ENCODE measurements at places on chromosomes 5 and 9.
A peak's percentile ranks its signal among the peaks of the same experiment; 100 is the strongest.

GRCh38 chr5:125746917-125747316 is 676.3 kb upstream of the GRAMD2B start:
- no peak for DNase-seq

- DNase-seq, result no peak
Observed at GRCh38 chr5:16981700-16982099, 45.6 kb upstream of the MYO10 start.

GRCh38 chr5:38045446-38045845 is 205.6 kb upstream of the GDNF start:
- no peak for DNase-seq

DNA sequence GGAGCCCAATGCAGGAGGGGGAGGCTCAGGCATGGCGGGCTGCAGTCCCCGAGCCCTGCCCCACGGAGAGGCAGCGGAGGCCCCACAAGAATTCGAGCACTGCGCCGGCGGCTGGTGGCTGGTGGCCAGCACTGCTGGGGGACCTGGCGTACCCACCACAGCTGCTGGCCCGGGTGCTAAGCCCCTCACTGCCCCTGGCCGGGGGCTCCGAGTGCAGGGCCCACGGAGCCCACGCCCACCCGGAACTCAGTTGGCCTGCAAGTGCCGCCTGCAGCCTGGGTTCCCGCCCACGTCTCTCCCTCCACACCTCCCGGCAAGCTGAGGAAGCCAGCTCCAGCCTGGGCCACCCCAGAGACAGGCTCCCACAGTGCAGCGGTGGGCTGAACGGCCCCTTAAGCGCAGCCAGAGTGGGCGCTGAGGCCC is 780.3 kb downstream of the DTWD2 start:
- no peak for DNase-seq

- DNase-seq, result no peak
Observed at GRCh38 chr5:3996707-3997336, 401.2 kb downstream of the IRX1 start.

DNA sequence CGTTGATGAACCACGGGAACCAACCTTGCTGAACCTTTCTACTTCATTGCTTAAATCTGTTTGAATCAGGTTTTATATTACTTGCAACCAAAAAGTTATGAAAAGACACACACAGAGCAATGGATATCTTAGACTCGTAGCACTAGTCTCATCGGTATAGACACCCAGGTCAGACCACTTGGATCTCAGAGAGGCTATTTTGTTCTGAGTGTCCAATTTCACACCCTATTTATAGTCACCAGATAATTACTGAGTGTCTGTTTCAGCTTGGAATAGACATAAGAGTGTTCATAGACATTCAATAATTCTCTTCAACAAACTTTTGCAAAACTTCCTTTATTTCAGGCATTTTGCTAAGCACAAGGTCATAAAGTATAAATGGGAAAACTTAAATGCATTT is 145.4 kb upstream of the EGFLAM start:
- DNase-seq, result no peak

- no peak for DNase-seq
Observed at GRCh38 chr5:141199359-141200235, at the start of gene PCDHB11. Gene PCDHB11 (plus strand): TSS chr5:141199627. CDS start chr5:141199775, 148 bp downstream.

DNA sequence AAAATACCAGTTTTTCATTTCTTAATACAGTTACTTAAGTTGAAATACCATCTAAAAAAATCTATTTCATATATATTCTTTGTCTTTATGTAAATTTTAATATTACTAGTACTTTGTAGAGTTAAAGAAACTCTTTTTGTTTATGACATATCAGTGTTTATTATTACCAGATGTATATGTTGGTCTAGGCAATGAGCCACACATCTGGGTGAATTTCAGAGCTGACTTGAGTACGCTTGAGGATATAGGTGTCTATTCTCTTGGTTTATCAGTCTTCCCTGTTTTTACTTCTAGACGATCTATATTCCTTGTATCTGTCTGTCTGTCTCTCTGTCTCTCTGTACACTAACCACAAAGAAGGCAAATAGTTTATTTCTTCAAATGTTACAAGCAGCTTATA is 2.9 kb downstream of the SMAD5 start:
- no peak for DNase-seq

DNA sequence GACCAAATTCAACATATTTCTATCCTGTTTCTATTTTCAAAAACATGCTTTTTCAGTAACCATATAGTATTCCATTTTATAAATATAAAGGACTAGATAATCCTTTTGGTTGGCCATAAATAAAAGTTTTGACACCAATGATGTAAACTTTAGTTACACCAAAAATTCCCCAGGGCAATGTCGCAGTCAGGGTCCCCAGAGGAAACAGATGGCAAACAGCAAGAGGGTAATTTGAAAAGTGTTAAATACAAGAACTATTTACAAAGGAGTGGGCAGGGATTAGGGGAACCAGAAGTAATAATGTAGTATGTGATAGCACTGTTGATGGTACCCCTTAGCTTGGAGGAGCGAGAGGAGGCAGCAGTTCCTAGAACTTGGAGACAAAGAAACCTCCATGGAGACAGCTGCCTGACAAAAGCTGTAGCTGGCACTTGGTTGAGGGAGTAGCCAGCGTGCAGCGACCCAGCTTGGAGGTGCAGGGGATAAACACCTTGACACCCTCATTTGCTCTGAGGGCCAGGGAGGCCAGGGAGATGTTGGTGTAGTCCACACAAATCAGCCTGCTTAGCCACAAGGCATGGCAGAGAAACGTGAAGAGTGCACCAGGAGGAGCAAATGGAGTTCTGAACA is 18.3 kb upstream of the MSANTD3 start:
- no peak for DNase-seq

DNA sequence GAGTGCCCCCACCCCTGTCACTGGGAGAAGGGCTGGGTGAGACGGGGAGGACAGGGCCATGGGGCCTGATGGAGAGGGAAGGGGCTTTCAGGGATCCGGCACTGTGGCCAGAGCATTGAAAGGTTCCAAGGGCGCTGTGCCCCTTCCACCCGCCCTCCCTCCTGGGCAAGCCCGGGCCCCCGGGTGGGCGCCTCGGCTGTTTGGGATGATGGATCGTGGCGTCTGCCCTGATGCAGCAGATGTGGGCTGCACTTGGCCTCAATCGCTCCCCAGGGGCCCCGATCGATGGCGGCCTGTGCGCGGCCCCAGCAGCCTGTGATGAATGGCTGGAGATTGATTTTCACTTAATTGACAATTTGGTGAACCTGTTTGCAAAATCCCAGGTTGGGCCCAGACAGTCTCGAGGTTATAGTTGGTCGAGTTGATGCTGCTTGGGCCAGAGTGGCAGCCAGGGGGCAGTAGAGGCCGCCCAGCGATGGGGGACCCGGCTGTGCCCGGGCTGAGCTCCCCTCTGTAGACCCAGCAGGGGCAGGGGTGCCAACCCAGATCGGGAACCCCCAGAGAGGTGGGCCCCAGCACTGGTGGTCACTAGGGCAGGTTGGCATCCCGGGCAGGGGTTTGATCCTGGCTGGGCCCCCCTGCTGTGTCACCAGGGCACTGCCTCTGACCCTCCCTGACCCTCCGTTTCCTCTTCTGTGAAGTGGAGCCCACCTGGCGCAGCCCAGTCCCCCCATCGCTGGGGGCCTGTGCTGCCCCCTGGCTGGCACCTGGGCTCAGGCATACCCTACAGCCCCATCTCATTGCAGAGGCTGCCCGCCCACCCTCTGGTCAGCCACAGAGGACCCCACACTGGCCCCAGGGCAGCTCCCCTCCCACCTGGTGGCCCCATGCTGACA is 34.7 kb downstream of the LHX3 start:
- DNase-seq, result peak; percentile 51

Measured in suppressor macrophage treated with lipopolysaccharide for 4 hours (primary cell).